ENCODE measurements at places on chromosomes 3 and 15.

DNA sequence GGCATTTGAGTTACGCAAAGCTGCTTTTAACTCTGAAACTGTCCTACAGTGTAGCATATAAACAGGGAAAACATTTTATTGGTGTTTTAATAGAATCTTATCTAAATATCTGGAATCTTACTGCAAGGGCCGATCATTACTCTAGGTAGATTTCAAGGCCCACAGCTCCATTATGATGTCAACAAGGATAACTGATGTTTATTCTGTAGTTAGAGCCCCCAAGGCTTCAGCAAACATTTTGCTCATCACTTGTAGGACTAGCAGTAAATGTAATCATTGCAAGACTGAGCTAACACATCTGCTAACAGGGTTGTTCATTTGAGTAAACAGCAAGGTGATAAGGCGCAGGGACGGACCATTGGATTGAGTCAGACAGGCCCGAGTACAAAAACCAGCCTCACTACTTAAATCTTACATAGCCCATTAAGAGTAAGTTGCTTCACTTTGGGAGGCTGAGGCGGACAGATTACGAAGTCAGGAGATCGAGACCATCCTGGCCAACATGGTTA is 332.5 kb upstream of the TPRG1 start:
- DNase-seq = no peak

GRCh38 chr3:170128259-170128976 is 53.1 kb downstream of the PHC3 start:
- peak; percentile 41 for DNase-seq

GRCh38 chr3:45793482-45794176 is 2.7 kb downstream of the SLC6A20 start:
- DNase-seq = no peak

DNA sequence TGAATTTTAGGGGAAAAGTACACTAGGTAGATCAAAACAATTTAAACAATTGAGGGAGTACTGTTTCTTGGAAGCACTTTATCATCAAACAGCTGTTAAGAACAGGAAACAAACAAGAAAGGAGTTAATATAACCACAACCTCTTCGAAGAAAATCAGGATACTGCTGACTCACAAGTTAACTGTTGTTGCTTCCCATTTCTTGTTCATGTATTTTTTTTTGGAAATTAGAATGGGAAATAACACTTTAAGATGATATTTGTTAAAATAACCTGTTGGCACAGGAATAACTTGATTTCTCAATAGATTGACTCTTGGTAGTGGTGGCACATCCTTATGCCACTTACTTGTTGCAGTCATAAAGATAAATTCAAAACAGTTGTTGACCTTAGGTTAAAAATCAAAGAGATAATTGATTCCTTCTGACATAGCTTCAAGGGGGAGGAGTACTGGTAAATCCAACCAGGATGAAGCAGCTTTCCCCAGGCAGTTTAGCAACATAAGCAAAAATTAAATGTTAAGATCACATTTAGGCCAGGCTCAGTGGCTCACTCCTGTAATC is 3.3 kb downstream of the BNIP2 start:
- no peak for DNase-seq

DNA sequence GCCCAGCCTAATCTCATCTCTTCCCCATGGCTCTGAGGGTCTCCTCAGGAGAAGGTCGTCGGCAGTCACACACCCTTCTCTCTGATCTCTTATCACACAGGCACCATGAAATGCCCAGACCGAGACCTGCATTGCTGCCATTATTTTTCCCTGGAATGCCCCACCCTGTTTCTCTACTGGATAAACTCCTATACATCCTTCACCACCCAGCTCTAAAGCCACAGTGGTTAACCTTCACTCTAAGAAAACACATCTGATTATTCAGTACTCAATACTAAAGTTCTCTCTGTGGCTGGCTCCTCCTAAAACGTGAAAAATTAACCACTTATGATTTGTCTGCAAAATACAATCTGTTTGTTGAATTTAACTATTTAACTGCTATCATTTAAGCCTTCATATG is 43.3 kb downstream of the RORA start:
- no peak for DNase-seq

DNA sequence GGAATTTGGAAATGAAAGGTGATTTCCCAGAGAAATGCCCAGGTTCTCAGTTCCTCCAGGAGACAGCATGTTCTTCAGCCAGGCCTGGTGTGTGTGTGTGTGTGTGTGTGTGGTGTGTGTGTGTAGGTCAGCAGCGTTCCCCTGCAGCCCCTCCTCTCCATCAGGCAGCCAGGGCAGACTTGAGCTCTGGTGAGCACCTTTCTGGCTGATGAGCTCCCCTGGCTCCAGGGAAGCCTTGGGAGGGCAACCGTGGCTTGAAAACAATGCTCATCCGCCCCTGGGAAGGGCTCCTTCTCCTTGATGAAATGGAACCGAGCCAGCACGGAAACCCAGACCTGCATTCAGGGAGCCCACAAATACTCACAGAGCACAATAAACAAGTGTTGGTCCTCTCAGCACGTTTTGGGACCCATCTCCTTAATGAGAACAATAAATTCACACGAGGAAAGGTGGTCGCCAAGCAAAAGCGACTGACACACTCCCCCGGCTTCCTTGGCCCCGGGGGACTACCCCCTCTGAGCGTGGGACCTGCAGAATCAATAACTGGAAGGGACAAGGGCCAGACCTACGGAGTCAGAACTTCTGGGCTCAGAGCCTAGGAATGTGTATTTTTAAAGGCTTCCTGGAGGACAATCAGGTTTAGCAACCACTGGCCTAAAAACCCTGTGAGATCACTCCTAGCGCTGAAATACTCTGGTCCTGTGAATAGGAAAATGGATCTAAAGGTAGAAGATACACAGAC is 38.6 kb upstream of the HES1 start:
- DNase-seq = no peak

- no peak for DNase-seq
Observed at GRCh38 chr15:44775953-44776352, 39.6 kb downstream of the TRIM69 start.

DNA sequence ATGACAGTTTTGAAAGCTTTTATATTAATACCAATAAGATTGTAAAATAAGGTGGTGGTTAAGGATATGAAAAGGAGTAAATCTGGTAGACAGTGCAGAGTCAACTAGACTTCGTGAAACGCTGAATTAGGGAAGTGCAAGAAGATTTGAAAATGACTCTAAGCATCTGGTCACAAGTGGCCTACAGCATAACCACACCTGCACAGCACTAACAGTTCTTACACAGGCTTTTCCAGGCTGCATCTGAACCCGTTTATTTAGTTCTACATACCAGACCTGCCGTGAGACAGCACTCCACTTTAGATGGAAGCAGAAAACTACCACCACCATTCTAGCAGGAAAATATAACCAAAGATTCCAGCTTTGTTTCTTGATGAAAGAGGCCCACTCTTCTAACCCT is 1.9 kb downstream of the DMXL2 start:
- no peak for DNase-seq

DNA sequence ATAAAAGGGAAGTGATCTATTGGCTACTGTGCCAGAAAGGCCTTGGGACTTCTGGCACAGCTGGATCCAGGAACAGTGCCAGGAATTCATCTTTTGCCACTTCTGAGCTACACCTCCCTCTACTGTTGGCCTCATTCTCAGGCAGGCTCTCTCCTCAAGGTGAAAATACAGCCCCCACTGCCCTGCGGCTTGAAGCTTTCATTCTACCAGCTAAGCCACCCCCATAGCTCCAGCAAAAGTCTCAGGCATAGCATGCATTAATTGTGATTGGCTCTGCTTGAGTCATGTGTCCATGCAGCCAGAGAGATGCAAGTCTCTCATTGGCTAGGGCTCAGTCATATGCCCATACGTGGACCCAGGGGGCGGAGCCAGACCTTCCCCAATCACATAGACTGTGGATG is 142.4 kb downstream of the TPRA1 start:
- DNase-seq = no peak

DNA sequence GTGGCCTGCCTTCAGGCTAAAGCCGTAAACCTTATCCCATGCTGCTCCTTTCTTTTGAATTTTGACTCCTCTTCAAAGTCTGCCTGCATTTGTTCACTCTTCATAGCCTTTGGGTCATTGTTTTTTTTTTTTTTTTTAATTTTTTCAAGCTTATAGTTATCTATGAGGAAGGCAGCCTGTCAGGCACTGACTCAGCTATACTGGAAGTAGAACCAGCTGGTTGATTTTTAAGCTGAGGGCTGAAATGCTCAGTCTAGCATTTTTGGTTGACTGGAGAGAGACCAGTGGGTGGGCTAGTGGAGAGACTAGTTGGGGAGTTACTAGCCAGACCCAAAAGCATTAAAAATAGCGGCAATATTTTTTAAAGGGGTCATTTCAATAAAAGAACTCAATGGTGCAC is 44.1 kb downstream of the C3orf20 start:
- no peak for DNase-seq

DNA sequence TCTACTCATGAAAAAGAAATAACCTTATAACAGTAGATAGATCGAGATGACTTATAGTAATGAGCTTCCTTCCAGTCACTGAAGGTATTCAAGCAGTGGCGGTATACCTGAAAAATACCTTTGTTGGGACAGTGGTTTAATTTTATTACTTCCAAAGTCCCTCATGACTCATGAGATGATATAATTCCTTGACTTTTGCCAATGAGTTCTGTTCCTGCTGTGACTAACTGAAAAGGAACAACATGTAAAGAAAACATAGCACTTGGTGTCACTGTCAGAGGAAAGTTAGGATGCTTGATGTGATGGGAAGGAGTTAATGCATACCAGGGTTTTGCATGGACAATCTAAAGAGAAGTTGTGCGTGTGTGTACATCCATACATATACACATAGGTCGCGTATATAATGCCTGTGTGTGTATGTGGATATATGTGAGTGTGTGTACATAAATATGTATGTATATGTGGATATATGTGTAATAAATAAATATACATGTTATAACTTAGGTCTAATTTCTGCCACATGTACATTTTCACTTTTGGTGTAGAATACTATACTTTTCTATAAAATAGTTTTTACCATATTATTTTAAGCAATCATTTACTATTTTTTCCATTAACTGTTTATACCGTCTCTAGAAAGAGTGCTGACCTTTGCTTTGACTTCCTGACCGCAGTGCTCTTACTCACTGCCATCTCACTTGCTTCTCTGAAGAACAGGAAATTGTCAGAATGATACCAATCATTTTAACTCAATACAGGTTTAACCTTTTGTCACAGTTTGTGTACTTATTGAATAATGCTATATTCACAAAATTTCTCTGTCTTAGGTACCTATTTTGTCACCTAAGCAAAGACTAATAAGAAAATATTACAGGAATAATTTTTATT is 12.6 kb upstream of the PAK2 start:
- DNase-seq = no peak

GRCh38 chr3:37675833-37676596 is 185.7 kb upstream of the CTDSPL start:
- DNase-seq = no peak

DNA sequence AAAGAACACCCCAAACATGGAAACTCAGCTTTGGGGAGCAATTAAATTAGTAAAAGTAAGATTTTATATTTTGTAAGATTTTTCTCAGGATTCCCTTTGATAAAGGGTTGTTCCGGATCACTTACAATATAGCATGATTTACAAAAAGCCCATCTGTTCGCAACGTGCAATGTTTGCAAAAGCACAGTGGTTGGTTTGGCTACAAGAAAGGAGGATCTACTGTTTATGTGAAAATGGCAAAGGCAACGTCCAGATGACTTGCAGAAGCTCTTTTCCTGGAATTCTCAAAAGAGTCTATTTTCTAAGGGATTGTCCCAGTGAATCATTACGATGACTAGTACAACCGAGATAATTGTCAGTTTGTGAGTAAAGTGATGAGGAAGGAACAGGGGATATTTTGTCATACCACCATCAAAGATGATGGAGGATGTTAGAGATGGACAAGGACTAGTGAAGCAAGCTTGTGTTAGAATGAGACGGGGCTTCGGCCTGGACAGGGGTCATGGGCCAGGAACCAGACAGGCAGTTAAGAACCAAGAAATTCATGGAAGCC is 71.6 kb downstream of the CRYGS start:
- DNase-seq = no peak

GRCh38 chr3:74613060-74613459 is 1.4 kb downstream of the CNTN3 start:
- DNase-seq = no peak

DNA sequence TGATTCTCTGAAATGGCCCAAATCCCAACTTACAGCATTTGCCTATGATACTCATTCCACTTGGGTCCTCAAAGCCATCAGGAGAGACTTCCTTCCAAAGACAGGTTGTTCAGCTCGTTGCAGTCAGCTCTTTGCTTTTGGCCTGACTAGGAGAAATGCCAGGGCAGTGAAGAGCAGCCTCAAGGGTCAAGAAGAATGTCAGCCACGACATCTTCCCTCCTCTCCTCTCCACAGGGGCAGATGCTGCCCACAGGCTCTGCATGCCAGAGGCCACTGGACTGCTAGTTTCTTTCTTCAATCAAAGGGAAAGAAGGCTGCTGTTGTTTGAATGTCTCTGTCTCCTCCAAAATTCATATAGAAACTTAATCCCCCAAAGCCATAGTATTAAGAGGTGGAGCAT is 201.7 kb upstream of the PFN2 start:
- no peak for DNase-seq

DNA sequence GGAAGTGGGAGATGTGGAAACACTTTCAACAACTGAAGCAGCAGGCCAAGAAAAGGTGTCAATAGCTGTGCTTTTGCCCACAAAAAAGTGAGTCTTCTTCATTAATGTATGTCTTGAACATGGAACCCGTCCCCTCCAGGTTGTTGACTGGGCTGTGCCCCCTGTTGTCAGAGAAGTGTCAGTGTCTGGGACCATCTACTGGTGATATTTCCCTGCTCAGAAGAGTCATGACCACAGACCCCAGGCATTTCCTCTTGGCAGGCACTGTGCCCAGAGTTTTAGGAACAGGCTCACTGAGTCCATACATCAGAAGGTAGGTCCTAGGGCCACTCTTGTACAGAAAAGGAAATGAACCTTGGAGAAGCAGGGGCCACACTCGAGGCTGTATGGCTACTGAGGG is 54.8 kb upstream of the LARS2 start:
- no peak for DNase-seq

DNA sequence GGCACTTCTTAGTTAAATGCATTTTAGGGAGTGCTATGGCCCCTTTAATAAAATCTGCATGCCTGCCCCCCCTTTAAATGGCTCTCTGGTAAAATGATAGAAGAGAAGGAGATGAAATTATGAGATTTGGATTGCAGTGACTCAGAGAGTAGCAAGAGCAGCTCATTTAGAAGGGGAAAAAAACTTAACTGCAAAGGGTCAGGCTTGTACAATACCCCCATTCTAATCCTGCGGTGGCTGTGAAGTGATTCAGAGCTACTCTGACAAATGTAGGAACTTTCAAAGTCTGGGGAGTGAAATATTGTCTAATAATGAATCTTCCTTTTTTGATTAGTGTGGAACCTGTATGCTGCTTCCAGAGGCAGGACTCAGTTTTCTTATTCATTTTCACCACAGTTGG is 44.1 kb upstream of the TBC1D23 start:
- no peak for DNase-seq
